Stimulated activated CD4-positive, alpha-beta T cell treated with anti-CD3 and anti-CD28 coated beads, Interleukin-12 subunit alpha, Interleukin-12 subunit beta, amount 100 ng/mL, for 24 hours (primary cell): ENCODE measurements at places on chromosomes 12 and 14.

DNA sequence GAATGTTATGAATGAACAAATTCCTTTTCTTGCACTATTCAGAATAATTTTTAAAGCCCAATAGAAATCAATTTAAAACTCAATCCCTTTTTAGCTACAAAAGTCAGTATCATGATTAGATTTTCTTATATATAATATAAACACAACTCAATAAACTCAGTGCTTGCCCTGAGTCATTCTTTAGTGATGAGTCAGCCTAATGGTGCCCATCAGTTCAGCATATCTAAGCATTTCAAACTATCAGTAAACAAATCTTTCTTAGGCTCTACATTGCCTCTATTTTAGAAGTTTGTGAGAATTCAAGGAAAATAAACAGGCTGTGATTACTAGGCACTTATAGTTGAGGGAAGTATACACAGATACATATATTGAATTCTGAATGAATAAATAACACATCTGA is 179.6 kb downstream of the NELL2 start:
- DNase-seq, result no peak

DNA sequence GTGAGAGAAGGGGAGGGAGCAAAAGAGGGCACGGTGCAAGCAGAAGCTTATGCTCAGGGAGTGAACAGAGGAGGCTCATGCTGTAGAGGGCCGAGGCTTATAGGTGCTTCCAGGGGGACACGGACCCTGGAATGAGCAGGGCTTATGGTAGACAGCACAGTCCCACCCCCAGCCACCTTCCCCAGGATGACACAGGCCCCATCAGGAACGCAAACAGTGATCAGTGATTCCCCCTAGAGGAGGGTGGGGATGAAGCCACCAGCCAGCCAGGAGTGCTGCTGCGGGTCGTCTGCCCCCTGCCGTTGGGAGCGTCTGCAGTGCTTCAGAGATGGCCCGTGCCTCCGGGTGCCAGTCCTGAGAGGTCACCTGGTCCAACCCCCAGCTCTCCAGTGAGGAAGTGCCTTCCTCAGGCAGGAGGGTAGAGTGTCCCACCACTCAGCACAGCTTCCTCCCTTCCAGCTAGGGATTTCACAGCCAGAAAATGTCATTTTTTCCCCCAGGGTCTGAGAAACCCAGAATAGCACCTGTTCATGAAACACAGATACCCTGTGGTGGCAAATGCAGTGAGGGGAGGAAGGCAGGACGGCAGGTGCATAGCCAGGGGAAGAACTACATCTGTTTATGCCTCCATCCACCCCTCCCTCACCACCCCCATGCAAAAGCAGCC is 60.7 kb downstream of the SLC6A12 start:
- DNase-seq, result peak; percentile 49

DNA sequence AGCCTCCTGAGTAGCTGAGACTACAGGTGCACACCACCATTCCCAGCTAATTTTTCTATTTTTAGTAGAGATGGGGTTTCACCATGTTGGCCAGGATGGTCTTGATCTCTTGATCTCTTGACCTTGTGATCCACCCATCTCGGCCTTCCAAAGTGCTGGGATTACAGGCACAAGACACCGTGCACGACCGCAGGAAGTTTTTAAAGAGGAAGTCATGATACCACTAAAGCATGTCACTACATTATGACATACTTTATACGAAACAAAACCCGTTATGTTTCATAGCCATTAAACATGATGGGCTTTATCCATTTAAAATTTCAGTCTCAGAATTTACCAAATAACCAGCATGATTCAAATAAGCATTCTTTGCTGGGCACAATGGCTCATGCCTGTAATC is 83.8 kb upstream of the DUSP6 start:
- no peak for DNase-seq

- DNase-seq, result no peak
Measured at GRCh38 chr14:80364274-80364673, 153.0 kb upstream of the DIO2 start.

- DNase-seq, result no peak
Measured at GRCh38 chr14:34097644-34098043, 146.8 kb upstream of the EGLN3 start.

DNA sequence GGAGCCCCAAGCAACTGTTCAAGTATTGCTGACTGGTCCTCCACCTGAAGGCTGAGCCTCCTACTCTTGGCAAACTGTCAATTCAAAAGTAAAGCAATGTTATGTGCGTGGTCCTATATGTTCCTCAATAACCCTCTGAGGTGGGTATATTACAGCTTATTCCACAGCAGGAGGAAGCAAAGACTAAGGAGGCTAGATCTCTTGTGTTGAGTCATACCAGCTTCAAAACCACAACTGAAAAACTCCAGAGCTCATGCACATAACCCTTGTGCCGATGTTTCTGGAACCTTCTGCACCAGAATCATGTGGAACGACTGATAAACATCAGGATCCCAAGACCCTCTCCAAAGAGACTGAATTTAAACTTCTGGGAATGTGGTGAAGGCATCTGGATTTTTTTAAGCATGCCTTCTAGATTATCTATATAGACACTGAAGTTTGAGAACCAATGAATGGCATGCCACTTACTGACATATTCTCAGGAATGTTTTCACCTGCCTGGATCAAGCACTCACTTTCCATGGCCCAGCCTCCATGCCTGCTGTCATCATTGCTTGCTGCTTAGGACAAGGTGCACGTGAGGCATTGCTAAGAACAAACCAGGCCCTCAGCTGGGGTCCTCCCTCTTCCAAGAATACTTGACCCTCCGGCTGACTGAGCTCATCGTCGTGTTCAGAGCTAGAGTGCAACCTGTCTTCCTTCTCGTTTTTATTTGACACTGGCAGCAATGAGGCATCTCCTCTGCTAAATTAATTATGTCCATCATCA is 194.7 kb downstream of the BCL11B start:
- DNase-seq, result no peak

- DNase-seq, result no peak
Measured at GRCh38 chr14:58716706-58717105, 78.9 kb downstream of the DACT1 start.

- no peak for DNase-seq
Measured at GRCh38 chr14:37515771-37516170, 79.3 kb downstream of the FOXA1 start.

DNA sequence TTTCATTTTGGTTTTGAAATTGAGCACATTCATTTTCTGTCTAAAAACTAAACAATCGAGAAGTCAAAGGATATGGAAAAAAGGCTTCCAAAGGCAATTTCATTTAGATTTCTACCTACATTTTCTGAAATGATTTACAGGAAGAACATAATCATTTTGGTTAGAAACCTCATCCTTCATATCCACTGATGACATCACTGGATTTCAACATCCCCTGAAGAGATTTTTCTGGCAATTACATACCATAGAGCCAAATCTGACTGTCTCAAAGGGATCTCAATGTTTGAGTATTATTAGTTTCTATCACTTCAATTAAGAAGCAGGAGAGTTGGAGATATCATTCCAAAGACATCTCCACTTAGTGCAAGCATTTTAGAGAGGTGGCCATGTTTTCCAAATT is 137.8 kb downstream of the TTC7B start:
- no peak for DNase-seq

DNA sequence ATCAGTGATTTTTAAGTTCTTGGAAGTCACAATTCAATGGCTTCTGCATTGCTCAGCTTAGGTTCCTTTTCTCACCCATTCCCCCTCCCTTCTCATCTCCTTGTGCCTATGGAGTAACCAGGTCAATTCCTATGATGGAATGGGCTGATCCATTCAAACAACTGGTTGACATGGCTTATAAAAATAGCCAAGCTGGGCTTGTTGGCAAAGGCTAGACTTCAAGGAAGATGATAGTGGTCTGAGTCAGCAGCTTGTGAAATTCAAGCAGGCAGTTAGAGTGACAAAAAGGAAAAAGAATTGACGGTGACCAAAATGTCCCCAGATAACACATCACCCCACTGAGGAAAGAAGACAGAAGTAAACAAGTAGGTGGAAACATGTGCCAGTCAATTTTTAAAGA is 119.9 kb upstream of the PCED1B start:
- DNase-seq, result no peak

DNA sequence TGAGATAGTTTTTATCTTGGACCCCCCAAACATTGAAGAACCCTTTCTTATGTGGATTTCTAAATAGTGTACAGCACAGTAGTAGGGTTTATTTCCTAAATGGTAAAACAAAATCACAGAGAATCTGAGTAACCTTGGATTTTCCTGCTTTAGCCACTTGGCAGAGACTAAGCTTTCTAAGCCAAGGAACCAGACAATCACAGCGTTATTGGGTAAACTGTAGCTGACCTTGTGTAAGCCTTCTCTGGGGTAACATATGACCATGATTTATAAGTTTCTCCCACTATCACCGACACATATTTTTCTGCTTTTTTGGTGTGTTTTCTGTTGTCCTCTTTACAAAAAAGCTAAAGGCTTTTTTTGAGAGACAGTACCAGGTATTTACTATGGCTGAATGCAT is 136.3 kb upstream of the PZP start:
- DNase-seq, result no peak

- no peak for DNase-seq
Measured at GRCh38 chr12:125861299-125862281, 796.4 kb downstream of the AACS start.

DNA sequence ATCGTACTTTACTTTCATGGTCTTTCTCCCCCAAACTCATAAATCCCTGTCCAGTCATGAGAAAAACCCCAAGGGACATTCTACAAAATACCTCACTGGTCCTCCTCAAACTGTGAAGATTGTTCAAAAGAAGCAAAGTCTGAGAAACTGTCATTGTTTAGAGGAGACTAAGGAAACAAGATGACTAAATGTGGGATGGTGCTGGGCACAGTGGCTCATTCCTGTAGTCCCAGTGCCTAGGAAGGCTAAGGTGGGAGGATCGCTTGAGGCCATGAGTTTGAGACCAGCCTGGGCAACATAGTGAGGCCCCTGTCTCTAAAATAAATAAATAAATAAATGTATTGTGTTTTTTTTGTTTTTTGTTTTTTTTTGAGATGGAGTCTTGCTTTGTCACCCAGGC is 74.2 kb upstream of the SCAF11 start:
- DNase-seq, result no peak

DNA sequence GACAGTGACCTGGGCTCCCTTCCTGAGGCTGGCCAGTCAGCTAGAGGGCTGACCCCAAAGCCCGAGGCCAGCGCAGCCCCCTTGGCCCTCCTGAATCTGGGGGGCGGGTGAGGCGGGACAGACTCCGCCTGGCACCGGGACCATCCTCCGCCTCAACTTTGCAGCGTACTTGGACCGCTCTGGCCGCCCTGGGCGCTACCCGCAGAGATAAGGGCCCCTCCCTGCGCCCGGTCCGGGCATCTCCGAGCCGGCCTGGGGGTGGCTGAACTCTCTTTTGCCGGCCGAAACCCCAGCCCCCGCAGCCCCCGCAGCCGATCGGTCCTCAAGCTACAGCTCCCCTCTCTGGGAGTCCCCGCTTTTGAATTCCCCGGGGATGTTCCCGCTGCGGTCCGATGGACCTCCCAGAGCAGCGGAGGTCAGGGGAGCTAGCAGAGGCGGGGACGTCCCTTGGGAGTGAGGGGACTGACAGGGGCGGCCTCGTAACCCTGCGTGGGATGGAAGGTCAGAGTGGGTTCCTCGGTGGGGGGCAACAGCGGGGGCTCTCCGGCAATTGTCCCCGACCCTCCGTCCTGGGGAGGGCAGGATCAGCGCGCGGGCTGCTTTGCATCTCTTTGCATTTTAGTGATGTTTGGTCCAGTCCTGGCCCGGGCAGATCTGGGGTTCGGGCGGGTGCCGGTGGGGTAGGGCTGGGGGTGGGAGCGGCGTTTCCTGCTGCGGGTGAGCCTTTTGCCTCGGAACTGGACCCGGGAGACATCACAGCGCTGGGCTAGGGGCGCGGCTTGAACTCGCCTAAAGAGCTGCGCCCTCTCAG is at the start of gene CRIP1:
Gene CRIP1 (plus strand): TSS at position 724 of the 811 bp plus-strand sequence. CDS start 374 bp downstream, outside the sequence.
- DNase-seq, result no peak

GRCh38 chr12:2431810-2432209 is 363.0 kb upstream of the FKBP4 start:
- no peak for DNase-seq

DNA sequence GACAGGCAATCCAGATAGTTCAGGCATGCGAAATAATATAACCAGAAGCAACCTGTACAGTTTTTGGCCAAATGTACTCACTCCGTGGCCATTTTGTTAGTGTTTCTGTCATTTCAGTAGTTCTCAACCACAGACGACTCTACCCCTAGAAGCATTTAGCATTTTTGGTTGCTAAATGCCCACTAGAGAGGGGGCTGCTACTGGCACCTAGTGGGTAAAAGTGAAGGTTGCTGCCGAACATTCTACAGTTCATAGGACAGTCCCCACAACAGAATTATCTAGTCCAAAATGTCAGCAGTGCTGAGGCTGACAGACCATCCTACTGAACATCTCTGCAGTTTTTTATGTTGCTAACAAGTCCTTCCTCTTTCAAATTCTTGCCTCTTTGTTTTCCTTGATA is 107.4 kb downstream of the TSHR start:
- no peak for DNase-seq

- no peak for DNase-seq
Measured at GRCh38 chr14:46573498-46573897, 78.1 kb downstream of the RPL10L start.

DNA sequence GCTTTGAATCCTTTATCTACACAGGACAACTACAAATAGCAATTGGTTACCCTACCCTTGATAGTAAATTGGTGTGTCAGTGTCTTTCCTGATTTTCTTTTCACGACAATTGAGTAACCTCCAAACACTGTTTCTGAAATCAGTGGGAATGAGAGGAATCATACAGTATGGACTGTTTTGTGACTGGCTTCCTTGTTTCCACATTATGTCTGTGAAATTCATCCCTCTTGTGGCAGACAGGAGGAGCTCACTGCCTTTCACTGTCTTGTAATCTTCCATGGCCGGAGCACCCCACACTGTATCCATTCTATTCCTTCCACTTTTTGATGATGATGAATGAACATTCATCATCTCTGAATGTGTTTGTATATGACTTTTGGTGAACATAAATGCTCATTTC is 164.0 kb upstream of the PZP start:
- DNase-seq, result no peak
